ENCODE measurements at places on chromosomes 7 and 10.

DNA sequence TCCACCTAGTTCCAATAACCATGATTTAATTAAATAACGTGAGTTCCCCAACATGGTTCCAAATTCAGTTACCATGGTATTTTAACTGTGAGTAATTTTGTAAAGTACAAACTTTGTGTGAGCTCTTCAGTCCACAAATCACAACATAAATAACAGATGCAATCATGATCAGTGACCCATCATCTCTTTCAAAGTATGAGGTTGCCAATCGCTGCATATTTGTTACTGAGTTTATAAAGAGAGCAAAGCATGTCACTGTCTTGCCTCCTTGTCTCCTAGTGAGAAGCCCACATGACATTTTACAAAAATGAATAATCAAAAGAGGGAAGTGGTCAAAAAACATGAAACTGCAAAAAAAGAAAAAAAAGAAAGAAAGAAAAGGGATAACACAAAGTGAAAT lies 69.1 kb upstream of the PDSS1 start:
- no peak for DNase-seq

DNA sequence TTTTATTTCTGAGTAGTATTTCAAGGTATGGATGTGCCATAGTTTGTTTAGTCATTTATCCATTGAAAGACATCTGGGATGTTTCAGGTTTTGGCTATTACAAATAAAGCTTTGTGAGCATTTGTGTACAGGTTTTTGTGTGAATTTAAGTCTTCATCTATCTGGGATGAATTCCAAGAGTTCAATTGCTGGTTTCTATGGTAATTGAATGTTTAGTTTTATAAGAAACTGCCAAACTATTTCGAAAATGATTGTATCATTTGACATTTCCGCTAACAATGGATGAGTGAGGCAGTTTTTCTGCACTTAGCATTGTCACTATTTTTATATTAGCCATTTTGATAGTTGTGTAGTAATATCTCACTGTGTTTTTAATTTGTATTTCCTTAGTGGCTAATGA lies 99.4 kb downstream of the WDFY4 start:
- DNase-seq: no peak

GRCh38 chr10:62306663-62307062 lies 38.0 kb upstream of the RTKN2 start:
- no peak for DNase-seq

- no peak for DNase-seq
Measured at GRCh38 chr10:101230183-101230917, 1.1 kb upstream of the LBX1 start.

DNA sequence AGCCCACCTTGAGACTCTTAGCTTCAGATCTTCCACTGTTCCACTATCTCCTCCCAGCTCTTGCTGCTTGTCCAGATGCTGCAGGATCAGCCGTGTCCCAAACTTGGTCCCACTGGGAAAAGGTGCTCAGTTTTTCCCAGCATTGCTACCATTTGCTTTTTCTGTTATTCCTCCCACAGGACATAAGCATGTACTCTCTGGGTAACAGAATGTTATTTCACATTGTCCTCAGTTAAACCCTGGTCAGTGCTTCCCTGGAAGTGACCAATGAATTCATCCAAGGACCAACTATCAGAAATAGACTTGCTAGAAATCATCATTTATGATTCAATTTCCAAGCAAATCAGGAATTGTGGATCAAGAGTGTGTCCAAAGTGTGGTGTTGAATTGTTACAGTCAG lies 179.2 kb upstream of the ZNF32 start:
- DNase-seq: no peak

DNA sequence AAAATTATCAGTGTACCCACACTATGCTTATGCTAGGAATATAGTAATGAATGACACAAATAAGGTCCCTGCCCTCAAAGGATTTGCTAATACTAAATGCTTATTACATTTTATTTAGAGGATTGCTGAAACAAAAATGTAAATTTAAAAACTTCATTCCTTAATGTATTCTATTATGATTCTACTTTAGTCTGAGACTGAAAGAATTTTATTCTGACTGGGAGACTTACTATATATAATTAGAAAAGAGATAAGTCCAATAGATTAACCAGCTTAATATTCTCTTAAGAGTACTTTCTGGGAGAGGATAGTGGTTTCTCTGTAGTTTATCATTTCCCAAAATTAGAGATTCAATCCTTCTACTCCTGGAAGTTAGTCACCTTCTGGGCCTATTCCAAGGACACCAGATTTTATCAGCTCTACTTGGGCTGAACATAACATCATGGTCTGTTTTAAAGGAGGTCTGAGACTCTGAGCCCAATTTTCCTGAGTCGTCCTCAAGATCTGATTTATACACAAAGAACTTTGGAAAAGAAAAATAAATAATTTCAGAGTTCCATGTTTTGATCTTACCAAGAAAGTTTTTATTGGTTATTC lies 41.1 kb downstream of the ASZ1 start:
- no peak for DNase-seq

GRCh38 chr10:79206300-79207095 lies 137.7 kb downstream of the ZMIZ1 start:
- no peak for DNase-seq

- DNase-seq: no peak
Measured at GRCh38 chr10:24262929-24263590, 54.1 kb downstream of the KIAA1217 start.

DNA sequence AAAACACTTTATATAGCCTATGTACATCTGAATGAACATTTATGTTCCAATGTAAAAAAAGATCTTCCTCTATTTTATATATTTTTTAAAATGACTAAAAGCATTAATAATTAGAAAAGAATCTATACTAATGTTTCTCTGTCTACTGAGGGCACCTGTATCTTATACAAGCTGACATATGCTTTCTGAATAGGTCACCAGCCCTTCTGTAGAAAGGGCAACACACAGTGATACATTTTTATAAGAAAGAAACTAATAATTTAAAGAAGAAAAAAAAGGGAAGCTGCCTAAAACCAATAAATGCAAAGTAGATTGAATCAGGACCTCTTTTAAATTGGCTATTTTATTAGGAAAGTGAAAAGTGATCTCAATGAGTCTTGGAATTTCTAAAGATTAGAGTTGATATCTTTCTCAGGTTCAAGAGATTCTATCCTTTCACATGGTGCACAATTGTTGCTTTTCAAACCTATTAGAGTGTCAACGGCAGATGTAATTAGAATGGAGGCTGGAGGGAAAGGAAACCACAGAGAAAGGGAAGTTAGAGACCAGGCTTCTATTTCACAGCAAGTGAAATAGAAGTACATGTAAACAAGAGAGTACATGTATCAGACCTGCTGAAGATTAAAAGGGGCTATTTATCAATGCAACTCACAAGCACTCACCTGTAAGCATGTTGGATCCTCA lies 6.3 kb downstream of the MTPN start:
- no peak for DNase-seq

- no peak for DNase-seq
Measured at GRCh38 chr10:114526126-114526503, 121.8 kb upstream of the AFAP1L2 start.

DNA sequence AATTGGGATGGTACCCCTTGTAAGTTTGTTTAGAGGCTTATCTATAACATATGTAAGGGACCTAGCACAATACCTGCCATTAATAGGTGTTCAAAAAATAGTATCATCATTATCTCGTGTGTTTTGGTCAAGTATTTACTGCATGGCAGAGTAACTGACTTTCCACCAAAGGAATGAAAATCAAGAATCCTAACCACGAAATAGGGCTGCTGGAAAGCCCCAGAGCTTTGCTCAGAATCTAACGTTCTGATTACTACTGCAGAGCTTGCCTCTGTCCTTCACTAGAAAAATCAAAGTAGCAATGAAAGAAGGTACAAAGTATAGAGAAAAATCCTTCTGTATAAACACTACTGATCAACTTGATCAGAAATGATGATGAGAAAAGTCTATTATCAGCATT lies 34.9 kb downstream of the DCLRE1C start:
- DNase-seq: no peak

DNA sequence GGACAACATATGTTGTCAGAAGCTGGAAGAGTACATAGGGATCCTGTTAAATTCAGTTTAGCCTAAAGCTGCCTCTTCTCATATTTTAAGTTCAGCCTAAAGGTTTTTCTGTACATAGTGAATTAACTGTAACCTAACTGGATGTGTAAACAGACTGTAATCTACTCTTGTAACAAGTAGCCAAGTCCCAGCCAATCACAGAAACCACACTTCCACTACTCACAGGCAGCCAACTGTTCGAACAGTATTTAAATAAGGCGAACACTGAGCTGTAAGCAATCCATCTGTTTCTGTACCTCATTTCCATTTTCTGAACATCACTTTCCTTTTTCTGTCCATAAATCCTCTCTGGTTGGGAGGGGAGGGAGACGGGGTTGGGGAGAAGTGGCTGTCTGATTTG lies 15.0 kb upstream of the STN1 start:
- DNase-seq: no peak

DNA sequence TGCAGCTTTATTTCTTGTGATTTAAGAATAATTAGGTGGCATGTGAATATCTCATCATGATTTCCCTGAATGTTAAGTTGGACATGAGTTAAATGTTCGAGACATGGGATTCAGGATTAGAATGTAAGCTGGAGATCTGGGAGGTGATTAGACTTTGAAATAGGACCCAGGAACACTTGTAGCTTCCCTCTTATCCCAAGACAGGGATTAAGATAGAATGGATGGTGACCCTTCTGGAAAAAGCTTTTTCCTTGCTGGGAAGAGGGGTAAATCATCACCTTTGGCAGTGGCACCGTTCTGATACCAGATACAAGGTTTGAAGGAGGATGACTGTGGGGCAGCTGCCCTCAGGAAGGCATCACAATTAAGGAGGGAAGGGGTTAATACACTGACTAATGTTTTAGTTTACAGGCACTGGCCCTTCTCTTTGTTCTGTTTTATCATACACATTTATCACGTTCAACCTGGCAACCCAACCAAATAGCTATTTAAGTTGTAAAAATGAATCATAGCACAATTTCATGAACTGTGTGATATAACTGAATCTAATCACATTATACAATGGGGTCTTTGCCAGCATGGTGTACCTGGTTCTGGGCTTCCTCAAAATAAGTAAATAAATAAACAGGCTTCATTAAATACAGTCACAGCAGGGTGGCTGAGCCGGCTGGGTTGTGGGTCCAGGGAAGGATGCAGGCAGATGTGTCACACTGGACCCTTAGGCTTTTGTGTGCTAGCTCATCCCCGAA lies 212.7 kb downstream of the LRMDA start:
- no peak for DNase-seq

GRCh38 chr7:130356876-130357611 lies 12.4 kb downstream of the CPA5 start:
- DNase-seq: no peak

GRCh38 chr7:36464271-36464670 lies 74.6 kb downstream of the ANLN start:
- no peak for DNase-seq

DNA sequence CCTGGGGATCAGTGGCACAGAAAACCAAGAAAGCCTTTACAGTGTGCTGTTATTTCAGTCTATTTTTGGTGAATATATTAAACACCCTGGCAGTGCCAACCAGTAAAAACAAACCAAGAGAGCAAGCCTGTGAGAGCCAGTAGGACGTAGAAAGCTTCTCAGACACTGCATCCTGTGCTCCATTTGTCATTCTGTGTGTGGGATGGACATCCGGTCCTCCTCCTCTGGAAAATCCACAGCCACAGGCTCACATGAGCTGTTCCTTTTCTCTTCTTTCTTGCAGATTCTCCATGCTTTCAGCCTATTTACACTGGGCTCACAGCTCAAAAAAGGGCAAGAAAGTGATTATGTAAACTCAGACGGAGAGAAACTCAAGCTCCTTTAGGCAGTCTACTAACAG lies 119.7 kb upstream of the YAE1 start:
- DNase-seq: no peak

DNA sequence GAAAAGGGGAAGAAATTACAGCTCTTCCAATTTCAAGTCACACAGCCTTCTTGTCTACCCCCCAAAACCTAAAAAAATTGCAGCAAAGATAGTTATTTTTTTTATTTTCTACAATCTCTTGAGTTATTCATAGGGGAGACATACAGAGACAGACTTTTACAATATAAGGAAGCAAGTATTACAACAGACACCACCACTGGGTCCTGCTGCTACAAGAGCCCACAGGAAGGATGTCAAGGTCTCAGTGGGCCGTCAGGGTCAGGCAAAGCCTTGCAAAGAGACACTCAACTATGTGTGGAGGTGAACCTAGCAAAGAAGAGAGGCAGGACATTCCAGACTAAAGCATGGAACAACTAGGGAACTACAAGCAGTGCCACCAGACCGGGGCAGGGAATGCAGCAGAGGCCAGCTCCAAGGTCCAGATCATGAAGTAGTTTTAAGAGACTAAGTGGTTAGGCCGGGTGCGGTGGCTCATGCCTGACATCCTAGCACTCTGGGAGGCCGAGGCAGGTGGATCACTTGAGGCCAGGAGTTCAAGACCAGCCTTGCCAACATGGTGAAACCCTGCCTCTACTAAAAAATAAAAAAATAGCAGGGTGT lies 28.2 kb upstream of the ZCCHC24 start:
- no peak for DNase-seq

DNA sequence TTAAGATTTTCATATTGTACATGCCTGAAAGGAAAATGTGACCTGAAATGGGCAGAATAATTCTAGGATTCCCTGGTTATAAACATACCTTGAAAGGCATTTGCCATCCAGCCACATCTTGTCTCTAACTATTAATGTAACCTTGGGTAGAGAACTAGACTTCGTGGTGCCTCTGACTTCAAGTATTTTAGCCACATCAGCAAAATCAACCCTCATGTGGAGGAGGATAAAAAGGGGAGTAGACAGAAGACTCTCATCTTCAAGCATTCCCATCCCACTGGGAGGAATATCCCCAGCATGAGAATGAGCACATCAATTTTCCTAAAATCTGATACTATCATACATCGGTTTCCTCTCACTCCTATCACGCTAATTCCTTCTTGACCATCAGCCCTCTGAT lies 164.7 kb upstream of the NOBOX start:
- no peak for DNase-seq

DNA sequence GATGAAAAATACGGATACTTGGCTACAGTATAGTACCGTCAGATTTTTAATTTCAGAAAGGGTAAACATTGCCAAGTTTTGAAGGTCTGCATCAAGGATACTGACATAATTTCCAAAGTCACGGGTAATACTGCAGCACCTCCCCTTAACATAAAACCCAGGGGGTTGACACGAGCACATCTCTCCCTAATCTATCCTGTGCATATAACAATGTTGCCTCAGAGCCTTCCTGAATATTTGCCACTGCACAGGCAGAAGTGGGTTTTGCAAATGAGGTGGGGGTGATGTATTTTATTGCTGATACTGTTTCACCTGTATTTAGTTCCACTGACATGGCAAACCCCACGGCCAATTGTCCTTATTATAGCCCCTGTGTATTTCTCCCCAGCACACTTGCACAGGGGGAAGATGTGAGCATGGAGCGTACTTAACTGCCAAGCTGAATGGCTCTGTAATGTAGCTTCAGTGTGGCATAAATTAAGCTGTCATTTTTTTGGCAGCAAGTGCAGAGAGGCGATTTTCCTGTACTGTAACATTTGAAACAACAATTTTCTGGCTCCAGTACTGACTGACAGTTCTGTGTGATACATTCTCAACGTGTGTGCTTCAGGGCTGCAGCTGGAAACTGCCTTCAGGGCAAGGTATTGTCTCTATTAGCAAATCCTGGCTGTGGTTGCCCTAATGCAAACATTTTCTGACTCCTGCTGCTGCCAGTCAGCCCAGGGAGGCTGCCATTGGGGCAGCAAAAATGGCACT lies 299.6 kb upstream of the SP4 start:
- DNase-seq: no peak

Data from stimulated activated CD4-positive, alpha-beta T cell treated with anti-CD3 and anti-CD28 coated beads, Interleukin-15, amount 100 ng/mL, for 1 hour (primary cell).